ENCODE measurements at places on chromosomes 4 and X. TPM values are rescaled to one million over a fixed set of nuclear protein-coding genes. Genes with fewer than 3 reads are reported as not detected.

DNA sequence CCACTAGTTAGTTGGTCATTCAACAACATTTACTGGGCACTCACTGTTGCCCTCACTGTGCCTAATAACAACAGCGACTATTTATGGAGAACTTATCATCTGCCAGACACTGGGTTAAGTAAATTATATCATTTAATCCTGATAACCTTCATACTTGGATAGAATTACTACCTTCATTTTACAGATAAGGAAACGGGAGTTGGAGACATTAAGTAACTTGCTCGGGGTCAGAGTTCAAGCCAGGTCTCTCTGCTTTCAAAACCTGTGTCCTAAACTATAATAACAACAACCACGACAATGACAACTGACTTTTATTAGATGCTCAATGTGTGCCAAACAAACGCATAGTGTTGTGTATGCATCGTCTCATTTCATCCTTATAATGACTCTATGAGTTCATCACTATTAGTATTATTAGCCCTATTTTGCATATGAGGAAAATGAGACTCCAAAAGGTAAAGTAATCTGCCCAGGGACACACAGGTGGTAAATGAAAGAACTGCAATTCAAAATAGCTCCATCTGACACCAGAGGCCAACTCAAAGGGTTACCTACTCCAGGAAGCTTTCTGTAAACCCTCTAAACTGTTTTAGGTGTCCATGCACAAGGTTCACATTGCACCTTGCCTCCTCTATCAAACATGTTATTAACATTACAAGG lies 98.4 kb upstream of the ACSL4 start:
- DNase-seq = no peak

DNA sequence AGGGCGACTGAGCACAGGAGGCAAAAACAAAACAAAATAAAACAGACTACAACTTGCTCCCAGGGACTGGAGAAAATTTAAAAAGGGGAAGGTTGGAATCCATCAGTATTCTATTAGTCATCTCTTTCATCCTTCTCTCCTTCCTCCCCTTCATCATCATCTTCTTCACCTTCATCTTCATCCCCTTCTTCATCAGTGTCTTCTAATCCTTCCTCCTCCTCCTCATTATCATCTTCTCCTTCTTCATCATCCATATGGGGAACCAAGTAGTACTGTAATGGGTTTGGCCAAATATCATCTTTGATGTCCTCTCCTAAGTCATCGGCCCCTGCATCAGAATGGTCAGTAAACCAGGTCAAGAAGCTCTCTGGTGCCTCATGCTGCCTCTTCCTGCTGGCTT lies 6.9 kb upstream of the MCUB start:
- DNase-seq = no peak

- no peak for DNase-seq
These were observed 7.4 kb downstream of the HERC3 start for GRCh38 chr4:88599714-88600113.

GRCh38 chr4:37674439-37674838 lies 11.7 kb downstream of the RELL1 start:
- no peak for DNase-seq

DNA sequence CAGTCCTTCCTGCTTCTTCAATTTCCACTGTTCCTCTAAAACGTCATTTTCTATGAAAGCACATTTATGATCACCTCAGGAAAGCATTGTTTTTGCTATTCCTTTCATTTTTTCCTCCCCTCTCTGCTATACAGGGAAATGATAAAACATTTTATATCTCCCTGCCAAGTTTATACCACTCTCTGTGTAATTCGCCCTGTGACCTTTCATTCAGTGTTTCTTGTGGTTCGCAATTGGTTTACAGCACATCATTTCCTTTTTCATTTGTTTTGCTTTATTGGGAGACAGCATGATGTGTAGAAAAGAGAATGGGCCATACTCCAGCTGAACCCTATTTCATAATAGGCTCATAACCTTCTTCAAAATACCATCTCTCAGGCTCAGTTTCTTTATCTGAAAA lies 99.9 kb upstream of the RAPGEF2 start:
- no peak for DNase-seq

The CCKAR gene
- polyA plus RNA-seq = not detected

The PAK3 gene
- 0.18 TPM for polyA plus RNA-seq

The ARHGAP24 gene
- polyA plus RNA-seq = not detected

The ADH1A gene
- polyA plus RNA-seq = not detected

All from CD8-positive, alpha-beta memory T cell (primary cell).